ENCODE measurements at places on chromosomes 6 and 20.

DNA sequence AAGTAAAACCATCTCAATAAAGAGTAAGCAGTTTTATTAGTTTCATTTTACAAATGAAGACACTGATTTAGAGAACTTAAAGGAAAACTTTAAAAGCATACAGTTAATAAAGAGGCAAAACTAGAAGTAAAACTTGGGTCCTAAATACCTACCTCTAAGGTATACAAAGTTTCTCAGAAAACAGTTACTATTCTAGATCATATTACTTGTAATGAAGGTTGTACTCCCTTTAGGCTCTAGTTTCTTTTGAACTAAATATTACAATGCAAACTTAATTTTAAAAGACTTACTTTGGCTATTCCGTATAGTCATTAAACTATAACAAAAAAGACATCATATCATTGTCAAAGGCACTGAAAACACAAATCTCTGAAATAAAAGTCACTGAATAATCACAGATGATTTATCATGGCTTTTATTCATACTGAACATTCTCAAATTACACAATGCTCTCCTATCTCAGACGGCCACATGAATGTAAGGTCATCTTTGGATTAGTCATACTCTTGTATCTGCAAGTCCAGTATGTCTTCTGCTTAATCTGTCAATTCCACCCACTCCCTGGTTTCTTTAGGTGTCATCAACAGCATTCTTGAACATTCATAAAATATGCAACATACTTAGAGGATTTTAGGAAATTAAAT is 361.6 kb upstream of the RUNX2 start:
- no peak for DNase-seq

DNA sequence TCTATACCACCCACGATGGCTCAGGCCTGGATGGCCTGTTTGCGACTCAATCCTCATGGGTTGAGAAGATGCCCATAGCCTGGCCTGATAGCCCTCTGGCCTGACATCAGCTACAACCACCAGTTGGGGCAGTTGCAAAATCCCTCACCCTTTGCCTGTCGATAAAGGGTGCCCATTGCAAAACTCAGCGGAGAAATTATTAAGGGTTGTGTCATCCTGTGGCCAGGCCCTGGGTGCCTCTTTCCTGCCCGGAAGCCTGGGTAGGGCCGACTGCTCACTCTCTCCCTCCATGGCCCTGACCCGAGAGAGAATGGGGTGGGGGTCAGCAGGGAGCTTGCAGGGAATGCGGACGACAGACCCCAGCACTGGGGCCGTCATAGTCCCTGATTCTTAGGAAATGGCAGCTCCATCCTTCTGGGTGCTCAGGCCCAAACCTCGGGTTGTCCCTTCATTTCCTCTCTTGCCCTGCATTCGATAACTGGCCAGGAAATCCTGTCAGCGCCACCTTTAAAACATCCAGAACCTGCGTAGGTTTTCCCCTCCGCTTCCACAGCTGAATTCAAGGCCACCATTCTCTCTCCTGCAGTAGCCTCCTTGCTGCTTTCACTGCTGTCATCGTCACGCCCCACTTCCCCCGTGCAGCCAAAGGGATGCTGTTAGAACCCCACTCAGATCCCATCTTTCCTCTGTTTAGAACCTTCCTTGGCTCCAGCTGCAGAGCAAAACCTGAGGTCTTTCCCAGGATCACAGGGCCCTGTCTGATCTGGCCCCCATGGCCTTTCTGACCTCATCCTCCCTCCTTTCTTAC is 31.1 kb downstream of the CEBPB start:
- DNase-seq, result peak; percentile 53

GRCh38 chr6:28322661-28323060 is 13.3 kb downstream of the ZSCAN31 start:
- no peak for DNase-seq

DNA sequence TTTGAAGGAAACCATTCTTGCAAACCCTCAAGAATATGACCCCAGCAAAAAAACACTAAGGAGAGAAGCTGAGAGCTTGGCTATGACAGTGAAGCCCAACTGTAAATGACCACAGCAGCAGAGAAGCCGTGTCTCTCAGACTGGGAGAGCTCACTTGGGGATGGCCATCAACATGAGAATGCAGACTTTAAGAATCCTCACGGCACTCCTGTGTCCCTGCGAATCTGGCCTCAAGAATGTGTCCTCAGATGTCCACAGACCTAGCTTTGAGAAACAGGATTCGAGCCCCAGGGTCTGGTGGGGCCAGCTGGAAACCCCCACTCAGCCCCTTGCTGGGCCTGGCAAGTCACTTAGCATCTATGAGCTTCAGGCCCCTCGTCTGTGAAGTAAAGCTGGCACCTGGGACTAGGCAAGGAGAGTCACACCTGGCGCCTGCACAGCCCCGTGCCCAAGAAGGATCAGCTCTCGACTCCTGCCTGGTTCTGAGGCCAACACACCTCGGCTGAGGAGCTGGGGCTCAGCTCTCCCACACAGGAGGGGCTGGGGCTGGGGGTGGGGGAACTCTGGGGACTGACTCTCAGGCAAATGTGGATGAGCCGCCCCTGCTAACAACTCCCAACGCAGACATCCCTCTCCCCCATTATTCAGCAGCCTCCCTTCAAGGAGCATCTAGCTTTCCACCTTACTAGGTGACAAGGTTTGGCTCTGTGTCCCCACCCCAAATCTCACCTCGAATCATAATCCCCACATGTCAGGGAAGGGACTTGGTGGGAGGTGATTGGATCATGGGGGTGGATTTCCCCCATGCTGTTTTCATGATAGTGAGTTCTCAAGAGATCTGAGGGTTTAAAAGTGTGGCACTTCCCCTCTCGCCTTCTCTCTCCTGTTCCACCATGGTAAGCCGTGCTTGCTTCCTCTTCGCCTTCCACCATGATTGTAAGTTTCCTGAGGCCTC is 97.7 kb downstream of the GRM4 start:
- no peak for DNase-seq

DNA sequence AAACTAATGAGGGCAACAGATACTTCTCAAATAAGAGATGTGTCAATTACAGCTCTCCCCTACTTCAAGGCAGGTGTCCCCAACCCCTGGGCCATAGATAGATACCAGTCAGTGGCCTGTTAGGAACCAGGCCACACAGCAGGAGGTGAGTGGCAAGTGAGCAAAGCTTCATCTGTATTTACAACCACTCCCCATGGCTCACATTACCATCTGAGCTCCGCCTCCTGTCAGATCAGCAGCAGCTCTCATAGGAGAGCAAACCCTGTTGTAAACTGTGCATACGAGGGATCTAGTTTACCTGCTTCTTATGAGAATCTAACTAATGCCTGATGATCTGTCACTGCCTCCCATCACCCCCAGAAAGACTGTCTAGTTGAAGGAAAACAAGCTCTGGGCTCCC is 422.1 kb downstream of the GJA1 start:
- no peak for DNase-seq

- no peak for DNase-seq
These were observed 298.8 kb upstream of the FERMT1 start for GRCh38 chr20:6421321-6422248.

- no peak for DNase-seq
These were observed 31.9 kb downstream of the ZBTB2 start for GRCh38 chr6:151359486-151359885.

GRCh38 chr6:81613606-81614005 is 138.9 kb downstream of the TENT5A start:
- peak; percentile 53 for DNase-seq

DNA sequence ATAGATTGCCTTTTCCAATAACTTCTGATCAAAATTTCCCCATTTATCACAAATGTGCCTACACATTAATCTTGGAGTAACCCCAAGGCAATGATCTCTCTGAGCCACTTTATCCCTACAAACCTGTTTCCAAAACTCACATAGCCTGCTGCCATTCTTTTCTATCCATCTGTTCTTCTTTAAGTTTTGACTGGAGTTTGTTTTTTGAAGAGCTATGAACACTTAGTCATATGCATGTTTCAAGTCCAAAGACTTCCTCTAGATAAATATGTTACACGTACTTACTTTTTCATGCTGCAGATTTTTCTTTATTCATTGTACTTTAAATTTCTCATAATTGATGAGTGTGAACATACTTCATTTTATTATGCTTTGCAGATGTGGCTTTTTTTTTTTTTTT is 488.9 kb upstream of the CITED2 start:
- DNase-seq, result no peak

- no peak for DNase-seq
These were observed 801 bp downstream of the SRC start for GRCh38 chr20:37346535-37347346.

GRCh38 chr20:62900692-62901584 is 25.4 kb downstream of the DIDO1 start:
- no peak for DNase-seq

GRCh38 chr6:22829070-22829469 is 259.7 kb downstream of the HDGFL1 start:
- DNase-seq, result no peak

DNA sequence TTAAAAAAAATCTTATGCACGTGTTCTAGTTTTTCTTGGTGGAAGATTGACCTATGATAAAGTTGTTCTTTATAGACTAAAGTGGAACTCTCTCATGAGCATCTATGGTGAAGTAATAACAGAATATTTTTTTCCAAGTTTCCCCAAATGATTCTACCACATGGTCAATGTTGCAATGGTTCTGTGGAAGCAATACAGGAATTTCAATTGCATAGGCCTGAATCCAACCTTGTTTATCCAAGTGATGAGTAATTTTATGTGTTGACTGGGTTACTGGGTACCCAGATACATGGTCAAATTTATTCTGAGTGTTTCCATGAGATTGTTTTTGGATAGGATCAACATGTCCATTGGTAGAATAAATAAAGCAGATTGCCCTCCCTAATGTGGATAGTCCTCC is 581.5 kb downstream of the MMUT start:
- peak; percentile 6 for DNase-seq

DNA sequence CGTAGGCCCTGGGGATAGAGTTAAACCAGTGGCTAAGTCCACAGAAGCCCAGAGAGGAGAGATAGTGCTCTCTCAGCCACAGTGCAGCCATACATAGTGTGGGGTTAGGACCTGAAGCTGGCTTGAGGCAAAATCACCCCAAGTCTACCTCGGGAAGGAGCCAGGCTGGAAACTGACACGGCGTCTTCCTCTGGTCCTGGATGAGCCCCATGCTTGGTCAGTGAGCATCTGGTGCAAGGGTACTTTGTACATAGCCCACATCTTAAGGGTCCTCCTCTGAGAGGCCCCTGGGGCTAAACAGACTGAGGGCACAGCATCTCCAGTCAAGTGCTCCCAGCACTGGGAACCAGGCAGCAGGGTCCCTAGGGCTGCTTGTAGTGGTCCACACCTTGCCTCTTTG is 45.6 kb downstream of the CDH26 start:
- DNase-seq, result no peak

DNA sequence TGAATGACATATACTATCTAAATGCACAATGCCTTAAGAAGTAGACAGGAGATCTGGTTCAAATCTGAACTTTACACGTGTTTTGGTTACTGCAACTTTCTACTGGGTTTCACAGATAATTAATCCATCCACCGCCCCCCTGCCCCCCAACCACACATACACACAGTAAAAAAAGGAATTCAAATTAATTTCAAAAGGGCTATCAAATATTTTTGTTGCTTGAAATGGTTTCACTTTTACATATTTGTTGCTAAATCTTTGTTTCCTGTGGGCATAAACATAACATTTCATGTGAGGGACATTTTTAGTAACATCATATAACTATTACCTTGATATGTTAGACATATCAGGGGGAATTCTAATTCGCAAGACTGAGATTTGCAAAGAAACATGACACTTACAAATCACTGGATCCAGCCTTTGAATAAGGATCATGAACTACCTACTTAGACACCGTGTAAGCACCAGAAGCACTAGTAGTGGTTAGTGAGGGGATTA is 7.5 kb downstream of the NEDD9 start:
- no peak for DNase-seq
